ENCODE measurements at places on chromosomes 11 and 22.

- DNase-seq: no peak
Observed at GRCh38 chr11:26623076-26623659, 51.1 kb upstream of the MUC15 start.

GRCh38 chr22:19974268-19974861, 32.7 kb upstream of the TXNRD2 start:
- peak; percentile 69 for DNase-seq

DNA sequence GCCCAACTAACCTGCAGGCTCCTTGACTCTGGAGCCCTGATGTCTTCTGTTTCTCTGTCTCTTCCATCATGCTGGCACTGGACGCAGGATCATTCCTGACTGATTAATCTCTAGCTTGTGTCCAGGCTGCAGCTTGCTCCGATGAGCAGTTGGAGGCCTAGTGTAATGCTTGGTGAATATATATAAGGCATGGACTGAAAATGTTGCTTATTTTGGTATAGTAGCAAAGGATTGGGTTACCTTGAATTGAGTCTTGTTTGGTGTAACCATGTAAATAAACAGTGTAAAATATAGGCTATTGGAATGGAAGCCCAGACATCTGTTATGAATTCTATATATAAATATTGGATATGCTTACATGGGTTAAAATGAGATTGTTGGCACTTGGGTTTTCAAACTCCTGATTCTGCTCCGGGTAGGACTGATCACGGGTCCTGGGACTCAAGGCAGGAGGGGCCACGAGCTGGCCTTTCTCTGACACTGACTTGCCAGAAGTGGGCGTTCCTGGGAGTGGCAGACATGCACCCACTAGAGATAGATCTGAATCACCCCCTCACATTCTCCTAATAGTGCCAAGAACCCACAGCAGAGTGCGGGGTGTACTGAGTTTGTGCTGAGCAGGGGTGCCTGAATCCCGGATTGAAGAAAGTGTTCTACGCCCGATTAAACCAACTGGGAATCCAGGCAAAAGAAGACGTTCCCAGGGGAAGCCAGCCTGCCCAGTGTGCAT, 25.8 kb downstream of the LRP5 start:
- peak; percentile 32 for DNase-seq

GRCh38 chr11:20156280-20156875, 3.9 kb downstream of the DBX1 start:
- no peak for DNase-seq

GRCh38 chr22:43267981-43268660, 75.1 kb downstream of the SCUBE1 start:
- no peak for DNase-seq

GRCh38 chr11:58770627-58771457, 39.1 kb upstream of the GLYAT start:
- no peak for DNase-seq

DNA sequence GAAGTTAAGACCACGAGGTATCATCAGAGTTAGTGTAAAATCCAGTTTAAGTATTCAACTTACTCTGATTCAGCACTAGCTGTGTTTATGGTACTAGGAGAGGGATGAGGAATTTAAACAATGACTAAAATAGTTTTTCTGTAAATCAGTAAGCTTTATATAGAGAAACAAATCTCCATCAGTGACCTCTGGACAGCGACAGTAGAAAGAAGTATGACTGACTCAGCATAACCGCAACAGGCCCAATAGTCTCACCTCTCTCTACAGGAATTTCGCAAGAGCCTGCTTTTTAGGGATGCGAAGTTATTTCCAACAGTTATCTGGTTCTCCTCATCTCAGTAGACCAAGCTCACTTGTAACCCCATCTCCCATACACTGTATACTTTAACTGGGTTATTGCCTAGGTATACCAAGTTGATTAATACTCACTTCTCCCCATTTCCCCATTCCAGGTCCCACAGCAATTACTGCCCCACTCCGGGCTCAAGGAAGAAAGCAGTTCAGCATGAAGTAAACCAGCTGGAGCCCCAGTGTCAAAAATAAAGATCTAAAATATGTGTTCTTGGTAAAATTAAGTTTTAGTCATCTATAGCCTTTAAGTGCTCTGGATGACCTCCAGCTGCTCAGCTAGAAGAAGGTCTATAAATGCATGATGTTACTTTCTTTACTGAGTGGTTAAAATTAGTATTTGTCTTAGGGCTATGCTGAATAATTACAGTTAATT, 770.6 kb upstream of the CCDC90B start:
- no peak for DNase-seq

DNA sequence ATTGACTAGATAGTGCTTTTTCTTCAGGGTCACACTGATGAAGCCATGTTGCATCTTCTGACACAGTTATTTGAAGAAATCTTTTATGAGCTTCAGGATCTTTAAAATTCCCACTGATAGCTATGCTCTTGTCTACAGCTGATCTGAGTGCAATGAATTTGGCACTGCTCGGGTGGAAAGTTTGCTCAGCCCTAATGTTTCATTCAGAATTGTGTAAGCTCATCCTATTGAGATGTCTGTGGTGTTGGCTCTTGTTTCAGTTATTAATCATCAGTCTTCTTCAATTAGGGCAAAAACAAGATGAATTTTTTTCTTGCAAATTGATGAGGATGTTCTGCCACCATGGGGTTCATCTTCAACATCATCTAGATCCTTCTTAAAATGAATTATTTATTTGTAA, 1387.0 kb upstream of the RAG2 start:
- no peak for DNase-seq

- peak; percentile 26 for DNase-seq
Observed at GRCh38 chr11:11843211-11843621, 1.4 kb downstream of the USP47 start.

DNA sequence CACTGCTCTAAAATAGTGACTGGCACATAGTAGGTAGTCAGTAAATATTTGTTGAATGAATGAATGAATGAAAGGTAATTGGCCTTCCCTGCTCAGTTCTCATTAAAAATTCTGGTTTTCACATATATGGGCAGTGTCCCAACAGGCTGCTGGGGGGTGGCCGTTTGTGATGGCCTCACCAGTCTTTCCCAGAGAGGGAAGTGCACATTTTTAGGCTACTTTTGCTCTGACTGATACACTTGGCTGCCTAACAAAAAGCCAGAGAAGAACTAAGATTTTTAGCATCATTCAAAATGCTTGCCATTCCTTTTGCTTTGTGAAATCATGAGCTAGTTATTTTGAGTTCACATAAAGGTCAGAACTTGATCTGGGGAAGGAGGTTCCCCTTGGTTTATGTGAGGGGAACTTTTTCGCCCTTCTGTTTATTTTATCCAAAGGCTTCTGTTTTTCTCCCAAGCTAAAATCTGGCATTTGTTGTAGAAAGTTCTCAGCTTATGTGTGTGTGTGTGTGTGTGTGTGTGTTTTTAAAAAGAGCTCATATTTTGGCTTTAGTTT, 83.1 kb downstream of the PTPRJ start:
- no peak for DNase-seq

- no peak for DNase-seq
Observed at GRCh38 chr11:78791254-78791653, 216.6 kb upstream of the NARS2 start.

- no peak for DNase-seq
Observed at GRCh38 chr11:133219543-133219942, 312.8 kb downstream of the OPCML start.

- DNase-seq: no peak
Observed at GRCh38 chr22:17242641-17243040, 23.4 kb upstream of the ADA2 start.

DNA sequence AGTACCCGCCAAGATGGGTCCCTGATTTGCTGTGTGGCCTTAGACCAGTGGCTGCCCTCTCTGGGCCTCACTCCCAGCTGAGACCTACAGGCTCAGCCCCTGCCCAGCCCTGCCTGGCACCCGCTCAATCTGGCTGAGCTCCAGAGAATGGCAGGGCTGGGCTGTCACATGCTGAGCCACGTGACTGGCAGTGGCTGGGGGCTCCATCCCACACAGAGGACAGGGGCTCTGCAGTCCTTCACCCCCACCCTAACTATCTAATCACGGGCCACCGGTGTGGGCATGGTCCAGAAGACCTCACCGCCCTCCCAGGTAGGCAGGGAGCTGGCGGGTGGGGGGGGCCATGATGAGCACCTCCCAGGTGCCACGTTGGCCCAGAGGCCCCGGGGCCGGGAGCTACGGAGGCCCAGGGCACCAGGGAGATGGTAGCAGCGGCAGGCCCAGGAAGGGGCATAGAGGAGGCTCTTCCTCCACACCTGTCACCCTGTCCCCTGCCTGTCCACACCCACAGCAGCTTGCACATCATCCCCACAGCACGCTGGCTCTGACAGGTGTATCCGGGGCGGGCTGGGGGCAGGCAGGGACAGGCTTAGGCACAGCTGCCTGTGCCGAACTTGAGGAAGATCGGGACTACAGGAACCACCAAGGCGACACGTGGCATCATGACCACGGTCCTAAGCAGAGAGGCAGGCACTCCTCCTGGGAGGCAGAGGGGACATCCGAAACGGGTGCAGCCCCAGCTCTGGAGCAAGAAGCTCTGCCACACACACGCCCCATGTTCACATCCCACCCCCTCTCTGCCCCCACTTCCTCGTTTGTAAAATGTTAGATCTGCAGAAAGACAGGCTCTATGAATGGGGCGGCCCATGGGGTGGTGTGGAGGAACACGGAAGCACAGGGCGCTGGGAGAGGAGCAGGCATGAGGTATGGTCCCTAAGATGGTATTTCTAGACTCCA, 1.5 kb upstream of the ALDH3B1 start:
- no peak for DNase-seq

DNA sequence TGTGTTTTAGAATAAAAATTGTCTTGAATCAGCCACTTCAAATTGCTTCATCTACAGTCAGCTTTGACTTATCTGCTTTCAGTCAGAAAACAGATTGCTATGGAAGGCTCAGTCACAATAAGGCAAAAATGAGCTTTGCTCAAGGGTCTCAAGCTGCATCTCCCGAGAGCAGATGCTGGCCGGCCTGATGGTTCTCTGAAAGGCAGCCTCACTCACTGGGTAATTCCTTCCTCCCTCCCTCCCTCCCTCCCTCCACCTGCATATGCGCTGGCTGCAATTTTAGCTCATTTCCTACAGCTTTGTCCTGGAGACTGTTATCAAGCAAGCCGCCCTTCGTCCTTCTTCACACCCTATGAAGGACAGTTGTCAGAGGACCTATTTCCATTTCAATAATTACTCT, 1.6 kb upstream of the IZUMO1R start:
- DNase-seq: no peak

DNA sequence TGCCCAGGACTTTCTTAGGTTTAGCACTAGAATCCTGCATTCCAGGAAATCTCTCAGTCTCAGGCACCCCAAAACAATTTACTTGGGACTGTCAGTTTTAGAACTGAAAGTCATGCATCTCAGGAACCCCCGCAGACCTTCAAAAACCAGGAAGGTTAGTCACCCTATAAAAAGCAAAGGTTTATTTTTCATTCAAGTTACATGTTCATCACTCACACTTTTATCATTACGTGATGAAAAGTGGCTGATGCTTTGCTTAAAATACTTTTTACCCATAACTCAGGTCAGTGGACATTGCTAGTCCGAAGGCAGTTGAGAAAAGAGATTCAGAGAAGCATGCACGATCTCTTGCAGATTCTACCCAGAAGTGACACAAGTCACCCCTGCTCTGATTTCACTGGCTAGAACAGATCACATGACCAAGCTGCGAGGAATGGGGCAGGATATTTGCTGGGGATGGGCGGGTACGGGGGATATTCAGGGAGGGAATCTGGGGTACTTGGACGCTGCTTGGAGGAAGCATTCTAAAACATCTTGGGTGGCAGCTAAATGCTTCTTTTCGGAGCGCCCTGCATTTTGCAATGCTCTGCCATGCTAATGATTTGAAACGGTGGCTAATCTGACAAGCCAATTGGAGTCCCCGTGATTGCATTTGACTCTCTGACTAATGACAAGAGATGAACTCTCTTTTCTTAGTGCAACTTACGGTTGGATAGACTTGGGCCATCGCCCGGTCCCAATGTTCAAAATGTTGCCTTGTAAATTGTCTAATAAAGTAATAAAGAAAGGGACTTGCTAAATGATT, 110.2 kb downstream of the MIAT start:
- DNase-seq: peak; percentile 25

GRCh38 chr11:73623686-73624085, 22.7 kb upstream of the PLEKHB1 start:
- DNase-seq: peak; percentile 64

DNA sequence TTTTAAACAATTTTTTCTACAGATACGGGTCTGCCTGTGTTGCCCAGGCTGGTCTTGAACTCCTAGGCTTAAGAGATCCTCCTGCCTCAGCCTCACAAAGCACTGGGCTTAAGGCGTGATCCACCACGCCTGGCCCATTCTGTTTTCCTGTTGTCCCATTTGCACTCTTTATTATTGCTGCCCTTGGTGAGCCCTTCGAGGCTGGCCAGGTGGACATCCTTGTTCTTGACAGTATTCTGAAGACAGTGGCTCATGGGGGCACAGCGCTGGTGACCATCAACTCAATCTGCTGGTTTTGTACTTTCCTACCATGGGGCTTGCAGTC, 35.6 kb downstream of the TBC1D22A start:
- DNase-seq: no peak

GRCh38 chr11:13465909-13466371, 2.9 kb upstream of the BTBD10 start:
- peak; percentile 57 for DNase-seq

DNA sequence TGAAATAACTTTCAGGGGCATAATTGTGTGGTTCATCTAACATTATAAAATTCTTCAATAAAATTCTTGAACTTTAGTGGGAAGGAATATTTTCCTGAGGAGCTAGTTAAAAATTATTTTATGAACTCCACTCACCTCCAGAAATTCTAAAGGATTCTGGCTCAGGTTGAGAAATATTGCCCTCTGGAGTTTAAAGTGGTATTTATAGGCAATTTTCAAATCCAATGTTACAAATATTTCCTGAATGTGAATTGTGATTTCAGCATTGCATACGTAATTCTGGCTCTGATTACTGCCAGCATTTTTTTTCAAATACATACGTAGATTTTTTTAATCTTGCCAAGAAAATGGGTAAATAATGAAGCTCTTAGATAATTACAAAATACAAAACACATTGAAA, 598.2 kb upstream of the ANO3 start:
- DNase-seq: no peak

DNA sequence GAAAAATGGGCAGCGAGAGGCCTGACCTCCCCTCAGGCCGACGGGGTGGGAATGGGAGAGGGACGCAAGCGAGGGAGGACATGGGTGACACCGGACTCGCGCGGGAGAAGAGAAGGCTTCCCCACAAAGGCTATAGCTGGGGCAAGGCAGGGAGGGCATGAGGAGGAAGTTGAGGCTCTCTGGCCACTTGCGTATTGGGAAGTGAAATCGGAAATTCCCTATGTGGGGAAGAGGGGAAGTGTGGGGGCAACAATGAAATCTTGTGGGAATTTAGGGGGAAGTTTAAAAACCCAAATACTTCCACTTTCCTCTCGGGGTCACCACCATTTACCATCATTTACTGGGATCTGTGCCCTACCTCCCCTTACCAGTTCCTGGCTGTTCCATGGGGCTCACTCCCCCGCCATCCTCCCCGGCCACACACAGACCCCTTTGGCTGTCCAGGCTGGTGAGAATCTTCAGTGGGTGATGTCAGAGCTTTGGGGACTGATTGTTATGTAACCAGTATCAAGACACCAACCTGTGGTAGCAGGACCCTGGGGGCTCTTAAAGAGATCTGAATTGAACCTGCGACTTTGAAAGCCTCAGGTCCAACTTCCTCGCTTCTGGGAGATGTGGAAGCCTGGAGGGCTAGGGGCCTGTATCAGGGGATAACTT, 951 bp upstream of the EHD1 start:
- DNase-seq: peak; percentile 73

- DNase-seq: no peak
Observed at GRCh38 chr11:107675902-107676301, 36.0 kb downstream of the SLN start.

- peak; percentile 99 for DNase-seq
Observed at GRCh38 chr11:126211236-126212088, at the start of the genes FAM118B and RPUSD4. FAM118B (plus strand) TSS chr11:126211782; CDS start chr11:126235002, 23,220 bp downstream. RPUSD4 (minus strand) TSS chr11:126211650; CDS start chr11:126211638, 12 bp downstream.

All from Ammon's horn (tissue), 1 donor.